ENCODE measurements at places on chromosomes 3 and 15.

GRCh38 chr3:44913868-44914468 lies 39.6 kb downstream of the TGM4 start:
- peak; percentile 32 for DNase-seq

GRCh38 chr3:52352566-52352965 lies 36.4 kb downstream of the DNAH1 start:
- no peak for DNase-seq

- DNase-seq = no peak
Observed at GRCh38 chr3:196192036-196192523, 19.1 kb downstream of the ZDHHC19 start.

DNA sequence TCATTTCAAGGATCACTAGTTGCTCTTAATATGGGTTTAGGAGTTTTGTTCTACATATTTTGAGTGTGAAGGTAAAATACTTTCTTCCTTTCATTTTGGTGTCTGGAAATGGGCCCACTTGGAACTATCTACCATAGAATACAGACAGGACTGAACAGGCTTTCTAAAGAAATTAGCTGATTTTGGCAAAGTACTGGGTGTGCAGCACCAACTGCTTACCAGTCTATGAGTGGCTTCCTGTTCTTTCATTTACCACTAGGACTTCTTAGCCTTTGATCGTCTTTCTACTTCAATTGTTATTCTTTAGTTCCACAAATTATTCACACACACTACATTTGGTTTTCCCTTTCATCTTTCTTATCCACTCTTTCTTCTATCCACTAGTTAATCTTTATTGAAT lies 1196.3 kb downstream of the ROBO1 start:
- DNase-seq = no peak

GRCh38 chr15:82130248-82130647 lies 84.4 kb upstream of the MEX3B start:
- no peak for DNase-seq

DNA sequence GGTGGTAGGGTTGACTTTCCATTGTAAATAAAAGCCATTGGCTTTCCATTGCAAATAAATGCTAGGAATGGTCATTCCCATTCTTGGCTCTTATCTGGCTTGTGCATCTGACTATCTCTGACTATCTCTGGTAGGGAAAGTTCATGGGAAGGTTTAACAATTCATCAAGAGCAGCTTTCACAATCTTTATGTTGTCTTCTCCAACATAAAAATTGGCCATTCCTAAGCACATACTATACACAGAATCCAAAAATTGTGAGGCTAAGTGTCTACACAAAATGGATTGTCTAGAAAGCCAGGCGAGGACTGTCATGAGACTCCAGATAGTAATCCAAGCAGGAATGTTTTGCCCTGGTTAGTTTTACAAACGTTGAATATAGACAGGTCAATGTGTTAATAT lies 54.4 kb upstream of the WNT5A start:
- DNase-seq = no peak

DNA sequence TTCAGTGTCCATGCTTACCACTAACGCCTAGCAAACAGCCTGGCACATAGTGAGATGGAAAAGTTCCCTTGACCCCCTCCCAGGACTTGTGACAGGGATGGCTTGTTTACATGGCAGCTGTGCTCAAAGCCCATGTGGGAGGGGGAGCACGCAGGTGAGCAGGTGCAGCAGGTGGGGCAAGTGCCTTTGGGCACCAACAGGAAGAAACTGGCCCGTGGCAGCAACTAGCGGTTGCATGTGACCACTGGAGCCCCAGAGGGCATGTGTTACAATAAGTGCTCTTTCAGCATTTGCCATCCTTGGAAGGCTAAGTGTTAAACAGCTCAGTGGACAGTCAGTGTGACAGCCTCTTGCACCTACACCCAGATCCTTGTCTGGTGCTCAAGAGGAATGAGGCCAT lies 734.6 kb downstream of the TUSC7 start:
- DNase-seq = no peak

DNA sequence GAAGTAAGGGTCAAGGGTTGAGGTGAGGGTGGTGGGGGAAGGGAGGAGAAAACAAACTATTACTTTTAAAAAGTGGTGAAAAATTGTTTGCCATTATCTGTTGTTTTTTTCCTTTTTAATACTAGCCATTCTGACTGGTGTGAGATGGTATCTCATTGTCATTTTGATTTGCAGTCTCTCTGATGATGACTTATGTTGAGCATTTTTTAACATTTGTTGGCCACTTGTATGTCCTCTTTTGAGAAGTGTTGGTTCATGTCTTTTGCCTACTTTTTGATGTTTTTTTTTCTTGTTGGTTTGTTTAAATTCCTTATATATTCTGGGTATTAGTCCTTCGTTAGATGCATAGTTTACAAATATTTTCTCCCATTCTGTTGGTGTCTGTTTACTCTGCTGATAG lies 185.9 kb upstream of the ANKRD28 start:
- no peak for DNase-seq

DNA sequence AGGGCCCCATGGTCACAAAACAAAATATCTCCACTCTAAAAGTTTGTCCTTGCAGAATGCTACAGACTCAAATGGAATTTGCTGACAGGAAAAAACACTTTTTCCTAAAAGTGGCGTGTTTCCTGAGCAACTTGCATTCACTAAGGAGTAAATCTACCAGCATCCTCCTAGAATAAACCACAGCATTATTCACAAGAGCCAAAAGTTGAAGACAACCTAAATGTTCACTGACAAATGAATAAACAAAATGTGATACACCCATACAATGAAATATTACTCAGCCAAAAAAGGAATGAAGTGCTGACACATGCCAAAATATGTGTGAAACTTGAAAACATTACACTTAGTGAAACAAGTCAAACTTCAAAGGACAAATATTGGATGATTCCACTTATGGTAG lies 28.9 kb downstream of the ITGB5 start:
- no peak for DNase-seq

DNA sequence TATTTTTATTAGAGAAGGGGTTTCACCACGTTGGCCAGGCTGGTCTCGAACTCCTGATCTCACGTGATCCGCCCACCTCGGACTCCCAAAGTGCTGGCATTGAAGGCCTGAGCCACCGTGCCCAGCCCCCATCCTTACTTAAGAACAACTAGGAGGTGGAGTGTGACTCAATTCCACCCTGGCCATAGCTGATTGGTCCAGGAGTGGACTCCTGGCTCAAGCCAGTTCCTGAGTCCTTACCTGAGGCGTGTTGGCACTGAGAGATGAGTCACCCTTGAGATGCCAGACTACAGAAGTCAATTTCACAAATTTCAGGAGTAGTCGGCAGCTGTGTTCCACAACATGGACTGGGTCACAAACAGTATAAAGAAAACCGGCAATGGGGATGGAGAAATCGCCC lies 124.2 kb downstream of the SHQ1 start:
- no peak for DNase-seq

DNA sequence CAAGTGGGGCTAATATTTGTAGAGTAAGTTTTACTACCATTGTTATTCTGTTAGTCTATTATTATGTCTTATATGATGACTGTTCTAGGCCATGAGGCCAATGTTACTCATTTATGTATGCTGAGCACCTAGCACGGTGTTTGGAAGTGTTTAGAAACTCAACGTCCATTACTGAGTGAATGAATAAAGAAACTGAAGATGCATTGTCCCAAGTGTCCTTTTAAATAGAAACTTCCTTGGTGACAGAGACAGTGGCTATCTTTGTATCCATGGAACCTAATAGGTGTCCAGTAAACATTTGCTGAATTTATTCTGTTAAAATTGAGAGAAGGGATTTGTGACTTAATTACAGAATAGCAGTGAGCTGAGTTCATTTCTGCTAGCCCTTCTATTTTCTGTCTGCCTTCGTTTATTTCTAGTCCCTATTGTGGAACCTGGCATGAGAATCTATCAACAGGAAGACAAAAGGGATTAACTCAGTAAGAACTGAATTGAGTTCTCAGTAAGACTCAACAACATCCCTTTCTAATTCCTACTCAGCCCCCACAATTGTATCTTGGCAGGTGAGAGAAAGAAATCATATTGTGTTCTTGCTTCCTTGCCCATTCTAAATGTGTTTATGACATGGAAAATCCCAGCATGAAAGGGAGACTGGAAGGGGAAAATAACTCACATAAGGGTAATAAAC lies 246.6 kb upstream of the LRRC3B start:
- DNase-seq = no peak

GRCh38 chr3:13628841-13629551 lies 80.1 kb downstream of the FBLN2 start:
- DNase-seq = no peak

DNA sequence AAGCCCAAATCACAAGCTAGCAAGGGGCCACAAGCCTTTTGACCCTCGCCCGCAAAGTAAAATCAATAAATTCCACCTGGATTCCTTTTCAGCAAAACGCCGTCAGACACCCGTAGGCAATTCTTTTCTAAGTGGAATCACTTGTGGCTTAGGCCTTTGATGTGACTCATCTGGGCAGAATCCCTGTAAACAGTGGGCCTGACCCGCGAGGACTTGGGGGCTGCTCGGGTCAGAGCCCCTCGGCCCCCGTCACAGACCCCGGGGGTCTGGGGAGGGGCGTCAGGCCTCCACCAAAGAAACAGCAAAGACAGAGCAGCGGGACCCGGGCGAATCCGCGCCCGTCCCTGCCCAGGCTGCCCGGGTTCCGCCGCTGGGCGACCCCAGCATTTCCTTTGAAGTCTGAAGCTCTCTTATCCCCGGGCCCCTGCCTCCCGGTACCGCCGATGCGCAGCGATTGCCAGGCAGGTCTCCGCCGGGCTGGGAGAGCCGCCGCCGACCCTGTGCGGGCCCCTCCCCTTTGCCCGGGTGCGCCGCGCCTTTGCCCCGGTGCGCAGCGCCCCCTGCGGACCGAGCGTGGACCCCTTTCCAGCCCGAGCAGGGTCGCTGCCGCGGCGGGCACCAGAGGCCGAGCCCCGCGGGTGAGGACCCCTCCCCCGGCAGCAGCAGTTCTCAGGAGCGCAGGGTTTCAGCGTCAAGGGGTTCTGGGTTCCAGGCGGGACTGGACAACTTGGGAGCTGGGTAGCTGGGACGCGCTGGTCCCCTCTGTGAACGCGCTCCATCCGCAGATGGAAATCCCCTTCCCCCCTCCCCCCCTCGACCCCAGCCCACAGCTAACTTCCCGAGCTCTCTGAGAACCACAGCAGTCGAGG lies 178.3 kb downstream of the UACA start:
- DNase-seq = no peak

DNA sequence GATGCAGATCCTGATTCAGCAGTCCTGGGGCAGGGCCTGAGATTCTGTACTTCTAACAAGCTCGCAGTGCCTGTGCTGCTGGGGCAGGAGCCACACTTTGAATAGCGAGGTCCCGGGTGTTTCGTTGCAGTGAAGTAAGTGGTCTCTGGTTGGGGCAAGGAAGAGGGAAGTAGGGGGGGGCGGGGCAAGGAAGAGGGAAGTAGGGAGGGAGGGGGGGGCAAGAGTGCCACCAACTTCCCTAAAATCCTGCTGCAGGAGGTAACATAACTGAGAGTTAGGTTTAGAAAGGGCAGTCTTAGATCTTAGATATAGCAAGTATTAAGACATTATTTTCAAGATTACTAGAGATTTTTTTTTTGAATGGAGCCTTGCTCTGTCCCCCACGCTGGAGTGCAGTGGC lies 35.5 kb downstream of the CRTAP start:
- no peak for DNase-seq

DNA sequence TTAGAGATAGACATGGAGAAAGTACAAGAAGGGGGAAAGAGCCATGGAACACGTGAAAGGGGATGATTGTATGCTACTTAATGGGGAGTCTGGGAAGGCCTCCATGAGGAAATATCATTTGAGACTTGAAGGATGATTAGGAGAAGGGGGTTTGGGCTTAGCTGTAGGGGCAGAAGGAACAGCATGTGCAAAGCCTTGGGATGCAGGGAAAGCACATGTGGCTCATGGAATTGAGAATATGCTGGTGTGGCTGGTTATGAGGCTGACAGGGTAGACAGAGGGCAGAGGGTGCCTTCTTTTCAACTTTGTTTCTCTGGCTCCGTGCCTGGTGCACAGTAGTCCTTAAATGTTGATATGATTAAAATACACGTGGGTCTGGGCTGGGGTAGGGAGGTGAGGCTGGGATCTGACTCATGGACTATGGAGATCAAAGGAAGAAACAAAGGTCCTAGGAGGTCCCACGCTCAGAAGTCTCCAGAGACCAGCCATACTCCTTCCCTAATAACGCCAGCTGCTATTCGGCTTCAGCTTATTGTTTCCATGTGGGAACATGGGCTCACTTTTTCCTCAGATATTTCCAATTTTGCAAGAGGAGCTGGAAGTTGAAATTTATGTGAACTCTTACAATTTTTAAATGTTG lies 1.1 kb downstream of the GTF2E1 start:
- no peak for DNase-seq

DNA sequence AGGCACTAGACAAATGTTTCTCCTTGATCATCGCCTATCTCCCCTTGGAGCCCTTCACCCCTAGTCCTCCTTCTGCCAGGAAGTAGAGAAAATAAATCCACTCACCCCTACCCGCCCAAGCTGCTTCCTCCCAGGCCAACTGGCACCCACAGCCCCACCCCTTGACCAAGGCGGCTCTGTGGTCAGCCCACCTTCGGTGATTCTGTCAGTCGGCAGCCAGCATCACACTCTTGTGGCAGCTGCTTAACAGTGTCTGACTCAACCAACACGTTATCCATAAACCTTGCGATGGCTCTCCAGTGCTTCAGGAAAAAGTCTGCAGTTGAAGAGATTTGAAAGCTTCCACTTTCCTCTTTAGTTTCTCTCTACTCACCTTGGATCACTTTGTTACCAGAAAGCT lies 7.6 kb downstream of the SHF start:
- no peak for DNase-seq

GRCh38 chr3:30649572-30650318 lies 43.3 kb downstream of the TGFBR2 start:
- DNase-seq = no peak

Measured in HS-5 (cell line).